NCI-H345 (cell line): ENCODE measurements at places on chromosomes 1 and 21.
A peak's percentile ranks its signal among the peaks of the same experiment; 100 is the strongest.

DNA sequence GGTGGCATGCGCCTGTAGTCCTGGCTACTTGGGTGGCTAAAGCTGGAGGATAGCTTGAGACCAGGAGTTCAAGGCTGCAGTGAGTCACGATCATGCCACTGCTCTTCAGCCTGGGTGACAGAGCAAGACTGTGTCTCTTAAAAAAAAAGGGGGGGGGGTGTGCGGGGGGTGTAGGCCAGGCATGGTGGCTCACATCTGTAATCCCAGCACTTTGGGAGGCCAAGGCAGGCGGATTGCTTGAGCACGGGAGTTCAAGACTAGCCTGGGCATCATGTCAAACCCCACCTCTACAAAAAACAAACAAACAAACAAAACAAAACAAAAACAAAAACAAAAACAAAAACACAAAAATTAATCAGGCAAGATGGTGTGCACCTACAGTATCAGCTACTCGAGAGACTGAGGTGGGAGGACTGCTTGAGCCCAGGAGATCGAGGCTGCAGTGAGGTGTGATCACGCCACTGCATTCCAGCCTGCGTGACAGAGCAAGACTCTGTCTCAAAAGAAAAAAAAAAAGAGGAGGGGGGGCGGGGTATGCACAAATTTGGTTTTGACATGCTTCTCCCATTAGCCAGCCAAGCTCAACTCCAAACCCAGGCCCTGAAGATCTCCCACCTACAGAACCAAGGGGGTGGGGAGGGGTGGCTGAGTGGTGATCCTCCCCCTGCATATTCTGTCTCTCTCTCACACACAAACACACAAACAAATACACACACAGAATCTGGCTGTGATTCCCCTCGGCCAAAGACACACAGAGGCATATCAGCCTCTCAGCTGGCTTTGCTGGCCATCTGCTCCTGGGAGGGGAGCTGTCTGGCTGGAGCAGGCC lies 3.1 kb downstream of the PTAFR start:
- DNase-seq, result no peak

- peak; percentile 60 for DNase-seq
These were observed 14.7 kb downstream of the JUN start for GRCh38 chr1:58768971-58769808.

DNA sequence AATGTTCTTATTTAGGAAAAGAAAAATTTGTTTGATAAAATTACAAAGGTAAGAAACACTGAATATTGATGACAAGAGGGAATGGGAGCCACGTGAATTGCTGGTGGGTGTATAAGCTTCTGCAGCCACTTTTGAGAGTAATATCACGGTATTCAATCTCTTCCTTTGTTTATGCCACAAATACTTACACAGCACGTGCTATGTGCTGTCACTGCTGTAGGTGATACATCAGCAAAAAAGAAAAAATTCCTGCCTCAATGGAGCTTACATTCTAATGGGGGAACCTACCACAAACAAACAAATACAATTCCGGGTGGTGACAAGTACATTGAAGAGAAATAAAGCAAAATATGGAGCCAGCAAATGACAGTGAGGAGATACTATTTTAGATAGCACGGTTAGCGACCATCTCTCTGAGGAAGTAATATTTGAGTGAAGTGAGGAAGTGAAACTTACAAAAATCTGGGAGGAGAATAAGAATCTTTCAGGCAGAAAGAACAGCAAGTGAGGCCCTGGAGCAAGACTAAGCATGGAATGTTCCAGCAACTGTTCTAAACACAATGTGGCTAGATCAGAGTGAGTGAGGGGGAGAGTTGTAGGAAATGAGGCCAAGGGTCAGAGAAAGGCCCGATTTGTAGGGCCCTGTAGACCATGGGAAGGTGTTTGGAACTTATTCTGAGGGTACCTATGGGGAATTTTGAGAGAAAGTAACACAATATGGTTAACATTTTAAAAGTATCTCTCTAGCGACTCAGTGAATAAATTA lies 2.6 kb upstream of the FCRLB start:
- no peak for DNase-seq

- DNase-seq, result no peak
These were observed 122.5 kb upstream of the KCNJ15 start for GRCh38 chr21:38134084-38134873.

GRCh38 chr1:93178418-93178817 lies 1.8 kb downstream of the TMED5 start:
- DNase-seq, result no peak

DNA sequence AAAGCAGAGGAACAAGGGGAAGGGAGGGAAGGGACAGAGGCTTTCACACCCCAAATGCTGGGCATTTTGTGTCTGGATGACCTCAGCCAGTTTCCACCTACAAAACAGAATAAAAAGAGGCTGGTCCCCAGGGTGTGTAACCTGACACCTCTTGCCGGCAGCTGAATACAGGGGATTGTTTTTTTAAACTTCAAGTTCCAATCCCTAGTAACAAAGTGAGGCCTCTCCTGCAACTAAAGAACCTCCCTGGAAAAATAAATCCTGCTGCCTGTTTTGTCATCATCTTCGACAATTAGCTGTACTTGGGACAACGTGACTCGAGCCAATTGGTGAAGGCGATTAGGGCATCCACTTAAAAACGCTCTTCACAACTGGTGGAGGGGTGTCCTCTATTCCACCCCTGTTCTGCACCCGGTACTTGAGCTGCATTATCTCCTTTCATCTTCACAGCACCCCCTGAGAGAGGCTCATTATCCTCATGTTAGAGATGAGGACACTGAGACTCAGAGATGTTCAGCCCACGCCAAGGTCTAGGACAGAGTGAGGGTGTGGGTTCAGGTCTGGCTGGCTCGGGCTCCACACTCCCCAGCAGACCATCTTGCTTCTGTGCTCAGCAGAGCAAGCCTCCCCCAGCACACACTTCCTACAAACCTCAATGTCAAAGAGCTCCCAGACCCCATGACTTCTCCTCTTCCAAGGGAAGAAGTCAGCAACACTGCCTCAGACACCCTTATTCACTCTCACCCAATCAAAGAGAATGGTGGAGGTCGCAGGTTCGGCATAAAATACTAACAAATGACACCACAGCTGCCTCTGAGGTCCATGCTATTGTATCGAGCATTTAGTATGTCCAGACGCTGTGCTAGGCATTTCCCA lies 15.2 kb downstream of the ITPKB start:
- DNase-seq, result peak; percentile 89

GRCh38 chr1:211985556-211986264 lies 49.6 kb downstream of the INTS7 start:
- no peak for DNase-seq

- no peak for DNase-seq
These were observed 926 bp upstream of the MRPL55 start for GRCh38 chr1:228109962-228110488.

DNA sequence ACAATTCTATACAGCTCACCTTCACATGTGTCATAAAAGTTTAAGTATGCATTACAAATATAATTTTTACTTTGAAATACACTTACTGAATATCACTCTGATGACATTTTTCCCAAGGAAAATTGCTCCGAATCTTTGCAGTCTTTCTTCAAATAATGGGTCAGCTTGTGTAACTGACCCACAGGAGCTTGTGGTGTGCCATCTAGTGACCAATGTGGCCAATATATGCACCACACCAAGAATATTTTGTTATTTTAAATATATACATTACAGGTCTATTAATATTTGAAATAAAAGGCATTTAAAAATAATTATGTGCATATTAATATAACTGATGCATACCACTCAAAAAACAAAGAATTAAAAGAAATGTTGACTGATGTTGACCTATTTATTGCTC lies 271.4 kb downstream of the TBX15 start:
- no peak for DNase-seq

DNA sequence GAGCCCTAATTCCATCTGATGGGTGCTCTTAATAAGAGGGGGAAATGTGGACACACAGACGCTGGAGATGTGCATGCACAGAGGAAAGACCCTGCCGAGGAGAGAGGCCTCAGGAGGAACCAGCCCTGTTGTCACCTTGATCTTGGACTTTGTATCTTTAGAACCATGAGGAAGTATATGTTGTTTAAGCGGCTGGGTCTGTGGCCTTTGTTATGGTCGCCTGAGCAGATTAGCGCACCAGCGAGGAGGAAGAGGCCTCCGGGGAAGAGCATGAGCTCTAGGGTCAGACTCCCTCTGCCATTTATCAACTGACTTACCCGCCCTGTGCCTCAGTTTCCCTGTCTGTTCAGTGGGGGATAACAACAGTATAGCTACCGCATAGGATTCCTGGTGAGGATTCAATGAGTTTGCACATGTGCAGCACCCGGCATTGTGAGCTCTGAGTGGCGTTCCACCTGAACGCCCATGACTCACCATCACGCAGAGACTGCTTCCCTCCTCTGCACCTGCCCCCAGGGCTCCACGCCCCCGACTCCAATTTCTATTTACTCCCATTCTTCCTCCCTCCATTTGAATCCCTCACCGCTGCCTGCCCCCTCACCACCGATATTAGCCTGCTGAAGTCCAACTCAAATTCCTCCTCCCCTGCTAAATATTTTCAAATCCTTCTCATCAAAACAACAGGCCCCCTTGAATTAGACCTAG lies 67.2 kb downstream of the ATP5PO start:
- DNase-seq, result peak; percentile 97

GRCh38 chr1:74266001-74266400 lies 30.8 kb downstream of the TNNI3K start:
- DNase-seq, result no peak

DNA sequence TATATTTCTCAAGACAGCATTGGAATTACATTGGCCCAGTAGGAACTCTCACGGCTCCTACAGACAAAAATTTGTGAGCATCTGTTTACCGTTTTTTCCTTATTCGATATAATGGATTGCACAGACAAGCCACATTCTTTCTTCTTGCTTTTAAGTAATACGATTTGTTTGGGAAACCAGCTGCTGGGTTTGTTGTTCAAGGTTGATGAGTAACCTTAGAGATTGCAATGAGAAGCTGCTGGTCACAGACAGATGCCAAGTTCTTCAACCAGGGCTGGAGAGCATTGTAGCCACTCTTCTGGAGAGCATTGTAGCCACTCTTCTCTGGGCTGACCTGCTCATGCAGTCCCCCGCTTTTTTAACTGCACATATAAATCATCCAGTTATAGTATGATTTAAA lies 1.4 kb upstream of the MIA3 start:
- no peak for DNase-seq

DNA sequence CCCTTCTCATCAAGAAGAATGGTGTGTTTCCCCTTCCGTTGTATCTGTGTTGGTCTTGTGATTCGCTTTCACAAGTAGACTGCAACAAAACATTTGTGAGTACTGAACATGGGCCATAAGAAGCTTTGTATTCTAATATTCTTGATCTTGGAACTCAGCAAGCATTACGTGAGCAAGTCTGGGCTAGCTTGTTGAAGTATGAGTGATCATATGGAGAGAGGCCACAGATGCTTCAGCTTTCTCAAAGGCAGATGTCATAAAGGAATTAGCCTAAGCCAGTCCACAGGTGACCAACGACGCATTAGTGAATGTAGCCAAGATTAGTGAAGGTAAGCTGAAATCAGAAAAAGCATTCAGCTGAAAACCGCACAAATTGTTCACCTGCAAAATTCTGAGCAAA lies 609.6 kb upstream of the NEGR1 start:
- no peak for DNase-seq

GRCh38 chr1:162019006-162019405 lies 4.7 kb downstream of the OLFML2B start:
- DNase-seq, result peak; percentile 94

- no peak for DNase-seq
These were observed 160.1 kb downstream of the CTH start for GRCh38 chr1:70571191-70571590.

GRCh38 chr21:42461881-42462877 lies 33.8 kb downstream of the RSPH1 start:
- peak; percentile 67 for DNase-seq

DNA sequence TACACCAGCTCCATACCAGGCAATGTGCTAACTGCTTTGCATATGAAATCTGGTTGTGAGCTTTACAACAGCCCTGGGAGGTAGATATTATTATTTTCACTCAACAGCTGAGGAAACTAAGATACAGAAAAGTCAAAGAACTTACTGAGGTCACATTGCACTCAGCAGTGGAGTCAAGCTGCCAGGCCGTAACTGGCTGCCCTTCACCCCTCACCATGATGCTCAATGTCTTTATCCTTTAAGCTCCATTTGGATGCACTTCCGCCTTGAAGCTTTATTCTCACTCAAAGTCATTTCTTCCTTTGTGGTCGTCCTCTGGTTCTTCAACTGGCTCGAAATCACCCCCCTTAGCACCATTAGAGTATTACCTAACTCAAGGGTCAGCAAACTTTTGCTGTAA lies 81.7 kb upstream of the RALGPS2 start:
- no peak for DNase-seq

DNA sequence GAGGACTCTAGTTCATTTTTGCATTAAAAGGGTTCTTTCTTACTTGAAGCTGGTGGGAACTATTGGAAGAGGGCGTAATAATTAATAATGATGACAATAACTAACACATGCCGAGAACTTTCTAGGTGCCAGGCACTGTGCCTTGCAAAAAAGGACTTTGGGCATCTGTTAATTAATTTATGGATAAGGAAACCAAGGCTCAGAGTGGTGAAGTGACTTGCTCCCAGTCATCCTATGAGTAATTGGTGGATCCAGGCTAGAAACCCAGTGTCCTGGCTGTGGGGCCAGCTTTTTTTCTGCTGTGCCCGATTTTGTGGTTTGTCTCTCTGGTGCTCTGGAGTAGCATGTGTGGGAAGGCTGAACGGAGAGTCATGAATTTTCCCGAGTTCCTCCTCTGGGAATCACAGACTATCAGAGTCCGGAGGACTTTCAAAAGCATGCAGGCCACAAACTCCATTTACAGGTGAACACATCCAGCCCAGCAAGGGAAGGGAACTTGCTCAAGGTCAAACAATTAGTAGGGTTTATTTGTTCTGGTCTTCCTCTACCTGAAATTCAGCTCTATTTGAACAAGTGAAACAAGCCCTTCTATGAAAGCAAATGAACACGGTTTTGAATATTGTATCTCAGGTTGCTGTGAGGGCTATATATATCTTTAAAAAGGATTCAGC lies 23.4 kb downstream of the ROR1 start:
- DNase-seq, result no peak

GRCh38 chr1:81412954-81413353 lies 387.8 kb upstream of the ADGRL2 start:
- no peak for DNase-seq

DNA sequence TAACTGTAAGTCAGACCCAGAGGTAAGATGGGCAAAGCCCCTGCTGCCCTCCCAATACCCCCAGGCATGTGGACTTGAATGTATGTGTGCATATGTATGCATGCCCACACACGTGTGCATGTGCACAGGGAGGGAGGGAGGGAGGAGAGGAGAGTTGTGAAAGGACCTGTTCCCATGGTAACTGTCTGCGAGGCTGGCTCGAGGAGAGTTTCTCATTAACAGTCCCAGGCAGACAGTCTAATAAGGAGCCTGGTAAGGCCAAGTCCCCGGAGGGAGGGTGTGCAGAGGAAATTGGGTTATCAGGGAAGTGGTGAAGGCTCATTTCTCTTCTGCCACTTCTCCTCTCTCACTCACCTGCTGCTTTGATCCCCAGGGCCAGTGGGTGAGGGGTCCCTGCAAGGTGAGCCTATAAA lies 74.9 kb downstream of the NFASC start:
- DNase-seq, result no peak
